ENCODE measurements at places on chromosomes 12 and 14. TPM values are rescaled to one million over a fixed set of nuclear protein-coding genes. Genes with fewer than 3 reads are reported as not detected.

DNA sequence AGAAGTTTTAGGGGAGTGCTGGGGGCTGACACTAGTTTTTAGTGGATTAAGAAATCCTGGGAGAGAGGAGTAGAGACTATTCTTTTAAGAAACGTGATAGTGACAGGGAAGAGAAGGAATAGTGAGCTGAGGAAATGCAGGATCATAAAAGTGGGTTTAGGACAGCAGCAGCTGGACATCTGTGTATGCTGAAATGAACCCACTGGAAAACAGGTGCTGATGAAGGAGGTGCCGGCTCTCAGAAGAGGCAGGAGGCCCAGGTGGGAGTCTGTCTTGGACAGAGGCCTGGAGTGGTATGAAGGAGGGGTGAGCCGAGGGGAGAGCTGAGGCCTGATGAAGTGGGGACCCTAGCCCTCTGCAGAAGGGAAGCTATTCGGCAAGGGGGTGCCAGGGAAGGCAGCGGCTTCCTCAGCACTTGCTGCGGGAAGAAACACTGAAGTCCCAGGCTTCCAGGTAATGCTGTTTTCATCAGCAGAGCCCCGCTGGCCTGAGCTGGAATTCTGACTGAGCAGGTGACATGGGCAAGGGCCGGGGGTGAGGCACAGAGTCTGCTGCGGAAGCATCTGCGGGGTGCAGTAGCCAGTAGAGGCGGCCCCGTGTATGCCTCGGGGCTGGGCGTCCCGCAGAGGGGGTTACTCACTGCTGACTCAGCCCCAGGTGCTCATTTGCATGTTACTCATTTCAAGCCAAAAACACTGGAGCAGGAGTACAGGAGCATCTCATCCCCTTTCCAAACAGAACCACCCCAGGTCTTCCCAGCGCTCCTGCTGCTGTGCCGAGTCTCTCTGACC, 89.7 kb downstream of the TMCC3 start:
- DNase-seq, result no peak

RNASE3 gene
- total RNA-seq, result not detected

GRCh38 chr12:67539946-67540345, 108.6 kb upstream of the DYRK2 start:
- DNase-seq, result no peak

DNA sequence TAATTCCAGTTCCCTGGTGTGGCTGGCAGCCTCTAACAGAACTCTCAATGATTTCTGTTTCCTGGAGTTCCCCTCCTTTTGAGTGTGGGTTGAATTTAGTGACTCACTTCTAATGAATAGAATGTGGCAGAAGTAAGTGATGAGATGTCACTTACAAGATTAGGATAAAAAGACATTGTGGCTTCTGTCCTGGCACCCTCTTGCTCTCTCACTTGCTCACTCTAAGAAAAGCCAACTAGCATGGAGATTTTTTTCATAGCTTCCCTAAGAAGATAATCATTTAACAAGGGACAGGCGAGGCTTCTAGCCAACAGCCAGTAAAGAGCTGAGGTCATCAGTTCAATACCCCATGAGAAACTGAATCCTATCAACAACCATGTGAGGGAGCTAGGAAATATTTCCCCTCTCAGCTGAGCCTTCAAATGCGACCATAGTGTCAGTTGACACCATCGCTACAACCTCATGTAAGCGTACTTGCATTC, 156.7 kb downstream of the TMTC3 start:
- no peak for DNase-seq

DNA sequence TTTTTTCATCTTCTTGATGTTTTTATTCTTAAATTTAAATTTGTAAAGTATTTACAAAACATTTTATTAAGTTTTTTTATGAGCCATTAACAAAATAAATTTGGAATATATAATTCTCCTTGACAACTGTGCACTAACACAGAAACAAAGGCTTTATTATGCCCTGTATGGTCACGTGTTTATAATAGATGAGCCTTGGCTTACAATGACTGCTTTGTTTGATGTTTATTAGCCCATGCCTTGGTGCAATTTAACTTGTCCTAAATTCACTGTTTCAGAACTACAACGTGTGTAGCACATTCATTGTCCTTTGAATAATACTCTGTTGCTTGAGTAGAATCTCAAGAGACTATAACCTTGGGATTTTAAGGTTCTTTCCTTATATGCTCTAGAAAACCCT, 59.8 kb downstream of the CNTN1 start:
- DNase-seq, result no peak

Measured in cardiac septum (tissue), 1 donor.